ENCODE measurements at places on chromosomes 2 and 18. TPM values are rescaled to one million over a fixed set of nuclear protein-coding genes. Genes with fewer than 3 reads are reported as not detected.

GRCh38 chr2:24635181-24635580 is 144.1 kb downstream of the NCOA1 start:
- no peak overlapping the region for H3K4me3 ChIP-seq
- H3K27ac ChIP-seq: no peak overlapping the region
- DNase-seq: no peak
- no peaks in the 10 kb centered on the region for H3K4me1 ChIP-seq
- H3K36me3 ChIP-seq: no peaks in the 10 kb centered on the region

DNA sequence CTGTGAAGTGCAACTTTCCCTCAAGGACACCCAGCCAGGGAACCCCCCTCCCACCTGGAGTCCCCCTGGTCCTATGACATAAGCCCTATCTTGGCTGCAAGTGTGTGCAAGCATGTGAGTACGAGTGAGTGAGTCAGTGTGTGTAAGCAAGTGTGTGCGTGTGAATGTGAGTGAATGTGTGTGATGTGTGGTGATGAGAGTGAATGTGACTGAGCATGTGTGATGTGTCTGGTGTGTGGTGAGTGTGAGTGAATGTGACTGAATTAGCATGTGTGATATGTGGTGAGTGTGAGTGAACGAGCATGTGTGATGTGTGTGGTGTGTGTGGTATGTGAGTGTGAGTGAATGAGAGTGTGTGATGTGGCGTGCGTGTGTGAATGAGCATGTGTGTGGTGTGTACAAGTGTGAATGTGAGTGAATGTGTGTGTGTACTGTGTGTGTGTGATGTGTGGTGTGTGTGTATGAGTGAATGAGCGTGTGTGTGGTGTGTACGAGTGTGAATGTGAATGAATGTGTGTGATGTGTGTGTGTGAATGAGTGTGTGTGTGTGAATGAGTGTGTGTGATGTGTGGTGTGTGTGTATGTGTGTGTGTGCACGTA is 68.8 kb upstream of the SMAD7 start:
- H3K4me3 ChIP-seq: no peak overlapping the region
- no peaks in the 10 kb centered on the region for H3K36me3 ChIP-seq
- no peak overlapping the region for H3K27ac ChIP-seq
- no peaks in the 10 kb centered on the region for H3K27me3 ChIP-seq
- peaks cover 9% of the 10 kb centered on the region for H3K4me1 ChIP-seq

DNA sequence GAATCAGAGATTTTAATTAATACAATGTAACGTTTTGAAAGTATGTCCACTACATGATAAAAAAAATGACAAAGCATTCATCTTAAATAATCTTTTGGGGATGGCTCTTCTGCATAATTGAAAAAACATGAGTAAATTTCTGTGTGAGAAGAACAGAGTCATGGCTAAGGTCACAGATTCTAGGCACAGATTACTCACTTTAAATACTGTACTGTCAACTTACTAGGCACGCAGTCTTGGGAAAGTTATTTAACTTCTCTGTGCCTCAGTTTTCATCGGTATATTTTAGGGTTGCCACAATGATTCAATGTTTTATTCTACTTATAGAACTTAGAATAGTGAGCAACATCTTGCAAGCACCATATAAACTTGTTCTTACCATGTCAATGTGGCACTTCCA is 49.2 kb downstream of the TMEFF2 start:
- no peaks in the 10 kb centered on the region for H3K36me3 ChIP-seq
- H3K27ac ChIP-seq: no peak overlapping the region
- DNase-seq: no peak
- H3K4me1 ChIP-seq: no peaks in the 10 kb centered on the region
- no peak overlapping the region for H3K4me3 ChIP-seq

GRCh38 chr18:67363694-67364093 is 152.8 kb downstream of the DSEL start:
- H3K4me3 ChIP-seq: no peak overlapping the region
- no peaks in the 10 kb centered on the region for H3K4me1 ChIP-seq
- H3K27ac ChIP-seq: no peak overlapping the region
- H3K27me3 ChIP-seq: no peaks in the 10 kb centered on the region
- no peaks in the 10 kb centered on the region for H3K36me3 ChIP-seq

GRCh38 chr2:225207471-225207870 is 165.2 kb upstream of the DOCK10 start:
- H3K36me3 ChIP-seq: no peaks in the 10 kb centered on the region
- no peaks in the 10 kb centered on the region for H3K27me3 ChIP-seq
- H3K27ac ChIP-seq: no peak overlapping the region
- no peak overlapping the region for H3K4me3 ChIP-seq

GRCh38 chr2:122519366-122519765 is 763.9 kb downstream of the TSN start:
- DNase-seq: no peak
- no peak overlapping the region for H3K4me3 ChIP-seq
- H3K36me3 ChIP-seq: no peaks in the 10 kb centered on the region

TEKT4 gene
- polyA plus RNA-seq: not detected

DNA sequence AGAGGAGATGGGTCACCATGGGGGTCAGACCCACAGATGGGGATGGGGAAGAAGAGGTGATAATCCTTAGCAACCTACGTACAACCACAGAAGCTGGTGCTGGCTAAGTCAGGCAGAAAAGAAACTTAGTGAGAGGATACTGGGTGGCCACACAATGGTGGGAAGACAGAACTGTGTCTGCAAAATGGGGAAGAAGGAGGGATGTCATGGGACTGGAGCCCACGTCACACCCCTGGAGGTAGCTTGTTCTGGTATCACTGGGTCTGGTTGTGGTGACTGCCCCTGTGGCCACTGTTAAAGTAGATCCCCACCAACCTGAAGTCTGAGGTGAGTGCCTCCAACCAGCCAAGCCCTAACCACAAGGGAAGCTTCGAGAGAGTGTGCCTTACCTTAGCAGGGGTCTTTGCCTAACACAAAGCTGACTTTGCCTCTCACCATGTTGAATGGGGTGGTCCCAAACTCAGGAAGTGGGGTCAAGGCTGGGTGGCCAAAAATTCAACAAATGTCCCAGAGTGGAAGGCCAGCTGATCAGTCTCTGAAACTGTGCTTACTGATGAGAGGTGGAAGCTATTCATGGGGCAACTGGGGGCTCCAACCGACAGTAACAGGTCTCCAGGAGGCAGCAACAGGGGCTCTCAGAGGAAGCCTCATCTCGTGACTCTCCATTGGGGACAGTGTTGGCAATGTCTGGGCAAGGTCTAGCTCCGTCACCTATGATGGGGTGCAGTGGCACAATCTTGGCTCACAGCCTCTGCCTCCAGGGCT is 64.8 kb upstream of the SLC1A4 start:
- H3K4me1 ChIP-seq: peaks cover 7% of the 10 kb centered on the region
- DNase-seq: no peak
- H3K27me3 ChIP-seq: no peaks in the 10 kb centered on the region

SATB2 gene
- polyA plus RNA-seq: 0.50 TPM

SRBD1 gene
- 7.8 TPM for polyA plus RNA-seq

- peak overlapping the region; percentile 88 for H3K27ac ChIP-seq
- no peaks in the 10 kb centered on the region for H3K36me3 ChIP-seq
- peaks cover 34% of the 10 kb centered on the region for H3K4me1 ChIP-seq
- no peak for DNase-seq
Measured at GRCh38 chr18:23260926-23261590, 125.8 kb downstream of the CABLES1 start.

DNA sequence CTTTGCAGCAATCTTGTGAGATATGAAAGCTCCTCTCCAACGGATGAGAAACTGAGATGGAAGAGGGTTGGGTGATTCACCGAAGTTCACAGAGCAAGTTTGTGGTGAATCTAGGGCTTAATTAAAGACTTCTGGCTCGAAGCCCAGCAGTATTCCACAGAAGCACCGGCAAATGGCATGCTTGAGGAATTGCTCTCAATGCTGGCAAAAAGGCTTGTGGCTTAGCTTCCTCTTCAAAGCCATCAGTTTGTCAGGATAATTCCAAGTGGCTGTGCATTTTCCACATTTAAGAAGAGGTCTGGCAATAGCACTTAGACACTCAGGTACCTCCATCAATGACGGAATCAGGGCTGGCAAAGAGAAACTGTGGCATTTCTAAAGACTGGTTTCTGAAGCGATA is 98.7 kb upstream of the SLC66A3 start:
- H3K4me3 ChIP-seq: no peak overlapping the region
- H3K36me3 ChIP-seq: no peaks in the 10 kb centered on the region
- H3K27me3 ChIP-seq: no peaks in the 10 kb centered on the region
- no peak overlapping the region for H3K27ac ChIP-seq
- H3K4me1 ChIP-seq: no peaks in the 10 kb centered on the region
- no peak for DNase-seq

DNA sequence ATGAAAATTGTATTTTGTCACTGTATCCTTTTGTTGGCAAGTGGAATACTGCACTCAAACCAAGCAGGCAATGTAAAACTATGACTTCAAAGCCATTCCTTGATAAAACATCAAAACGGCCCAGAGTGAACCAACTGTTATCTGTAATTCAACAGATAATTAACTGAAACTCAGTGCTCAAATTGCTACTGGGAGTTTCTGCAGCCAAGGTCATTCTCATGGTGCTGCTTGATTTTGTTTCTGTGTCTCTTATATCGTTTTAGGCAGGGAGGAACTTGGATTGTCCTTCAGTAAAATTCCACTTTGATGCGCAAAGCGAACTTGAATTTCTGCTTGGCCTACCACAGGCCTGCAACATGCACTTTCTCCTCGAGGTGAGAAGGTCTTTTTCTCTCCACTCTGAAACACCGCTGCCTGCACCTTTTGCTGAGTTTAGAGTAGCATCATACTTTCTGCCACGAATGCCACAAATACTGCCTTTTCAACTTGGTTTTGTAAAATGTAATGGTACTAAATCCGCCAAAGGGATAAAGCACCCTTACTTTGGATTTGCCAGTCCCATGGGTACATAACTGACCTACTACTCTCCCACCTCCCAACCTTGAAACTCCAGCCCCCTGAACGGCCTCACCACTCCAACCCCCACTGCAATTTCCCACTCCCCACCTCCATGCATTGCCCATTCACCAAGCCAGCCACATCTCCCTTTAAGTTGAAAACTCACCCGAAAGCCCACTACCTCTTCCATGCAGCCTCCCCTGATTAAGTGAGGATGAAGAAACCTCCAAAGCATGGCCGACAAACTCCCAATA is 204.7 kb downstream of the TGIF1 start:
- H3K4me3 ChIP-seq: no peak overlapping the region
- H3K27me3 ChIP-seq: no peaks in the 10 kb centered on the region
- H3K4me1 ChIP-seq: no peaks in the 10 kb centered on the region
- no peaks in the 10 kb centered on the region for H3K36me3 ChIP-seq
- no peak for DNase-seq

GRCh38 chr2:183542606-183543005 is 418.4 kb downstream of the NUP35 start:
- no peak overlapping the region for H3K27ac ChIP-seq
- H3K4me1 ChIP-seq: no peaks in the 10 kb centered on the region
- no peak for DNase-seq
- H3K4me3 ChIP-seq: no peak overlapping the region

- peak overlapping the region; percentile 36 for H3K27ac ChIP-seq
- no peak overlapping the region for H3K4me3 ChIP-seq
- peaks cover 43% of the 10 kb centered on the region for H3K4me1 ChIP-seq
- peaks cover 100% of the 10 kb centered on the region for H3K36me3 ChIP-seq
Measured at GRCh38 chr2:217880891-217881290, 121.9 kb downstream of the TNS1 start.

GRCh38 chr2:23480957-23481797 is 96.2 kb downstream of the KLHL29 start:
- no peaks in the 10 kb centered on the region for H3K4me1 ChIP-seq
- H3K4me3 ChIP-seq: no peak overlapping the region
- H3K36me3 ChIP-seq: no peaks in the 10 kb centered on the region
- no peaks in the 10 kb centered on the region for H3K27me3 ChIP-seq

FIGN gene
- polyA plus RNA-seq: 2.2 TPM

GRCh38 chr18:25495606-25496005 is 143.6 kb upstream of the ZNF521 start:
- H3K27ac ChIP-seq: no peak overlapping the region
- no peaks in the 10 kb centered on the region for H3K36me3 ChIP-seq
- no peak for DNase-seq

TUBA3E gene
- polyA plus RNA-seq: not detected

CNDP1 gene
- 0.03 TPM for polyA plus RNA-seq

DNA sequence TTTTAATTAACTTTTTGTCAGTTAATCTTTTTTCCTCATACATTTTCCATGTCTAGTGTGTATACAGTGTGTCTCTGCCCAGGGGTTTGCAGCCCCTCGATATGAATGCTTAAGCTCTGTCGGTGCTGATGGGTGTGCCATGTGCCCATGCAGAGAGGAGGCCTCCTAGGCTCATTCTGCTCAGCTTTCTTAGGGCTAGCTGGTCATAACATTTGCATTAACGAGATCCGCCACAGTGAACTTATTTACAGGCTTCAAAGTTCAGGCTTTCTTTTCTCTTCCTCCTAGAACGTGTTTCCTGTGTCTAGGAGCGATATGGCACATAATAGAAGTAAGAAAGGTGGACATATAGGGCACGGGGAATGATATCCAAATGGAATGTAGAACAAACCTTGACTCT is 783.3 kb downstream of the PLCL1 start:
- H3K4me3 ChIP-seq: no peak overlapping the region
- H3K27ac ChIP-seq: no peak overlapping the region
- H3K4me1 ChIP-seq: no peaks in the 10 kb centered on the region
- H3K27me3 ChIP-seq: no peaks in the 10 kb centered on the region
- DNase-seq: no peak

- H3K27me3 ChIP-seq: no peaks in the 10 kb centered on the region
- H3K36me3 ChIP-seq: peaks cover 42% of the 10 kb centered on the region
- no peak overlapping the region for H3K4me3 ChIP-seq
- no peaks in the 10 kb centered on the region for H3K4me1 ChIP-seq
Measured at GRCh38 chr2:63880625-63881024, 38.9 kb downstream of the UGP2 start.

GRCh38 chr2:3587432-3587831 is 7.5 kb upstream of the COLEC11 start:
- H3K27me3 ChIP-seq: no peaks in the 10 kb centered on the region
- H3K36me3 ChIP-seq: peaks cover 7% of the 10 kb centered on the region
- H3K27ac ChIP-seq: no peak overlapping the region
- no peak for DNase-seq
- H3K4me1 ChIP-seq: peaks cover 12% of the 10 kb centered on the region

DLGAP1 gene
- polyA plus RNA-seq: 0.77 TPM

SP9 gene
- polyA plus RNA-seq: not detected

COLEC11 gene
- polyA plus RNA-seq: 2.0 TPM

IL18RAP gene
- 4.8 TPM for polyA plus RNA-seq

SAG gene
- polyA plus RNA-seq: not detected

KHK gene
- polyA plus RNA-seq: 4.4 TPM

GRCh38 chr2:213710164-213710563 is 425.9 kb downstream of the SPAG16 start:
- no peak for DNase-seq
- no peak overlapping the region for H3K27ac ChIP-seq
- no peaks in the 10 kb centered on the region for H3K36me3 ChIP-seq

ASNSD1 gene
- 30.4 TPM for polyA plus RNA-seq

GRCh38 chr2:50102383-50102782 is 929.5 kb downstream of the NRXN1 start:
- H3K4me1 ChIP-seq: no peaks in the 10 kb centered on the region
- no peak overlapping the region for H3K4me3 ChIP-seq
- no peak for DNase-seq
- no peak overlapping the region for H3K27ac ChIP-seq
- no peaks in the 10 kb centered on the region for H3K27me3 ChIP-seq

GRCh38 chr2:198113316-198113715 is 308.9 kb downstream of the PLCL1 start:
- no peak for DNase-seq
- no peaks in the 10 kb centered on the region for H3K27me3 ChIP-seq
- H3K4me3 ChIP-seq: no peak overlapping the region
- H3K36me3 ChIP-seq: no peaks in the 10 kb centered on the region
- no peaks in the 10 kb centered on the region for H3K4me1 ChIP-seq

- no peak overlapping the region for H3K4me3 ChIP-seq
- no peak overlapping the region for H3K27ac ChIP-seq
- no peaks in the 10 kb centered on the region for H3K4me1 ChIP-seq
Measured at GRCh38 chr18:37872562-37872961, 307.0 kb upstream of the CELF4 start.

- H3K4me3 ChIP-seq: peak overlapping the region; percentile 88
- H3K27me3 ChIP-seq: no peaks in the 10 kb centered on the region
- H3K36me3 ChIP-seq: peaks cover 42% of the 10 kb centered on the region
Measured at GRCh38 chr2:74481431-74481830, 1.4 kb downstream of the CCDC142 start.

FAM237A gene
- not detected for polyA plus RNA-seq

Data from spleen (tissue), 13 donors.